Inflammatory macrophage treated with lipopolysaccharide for 4 hours (primary cell): ENCODE measurements at places on chromosomes 12 and 14.
A peak's percentile ranks its signal among the peaks of the same experiment; 100 is the strongest.

GRCh38 chr14:32020882-32021281, 56.2 kb upstream of the ARHGAP5 start:
- DNase-seq = no peak

DNA sequence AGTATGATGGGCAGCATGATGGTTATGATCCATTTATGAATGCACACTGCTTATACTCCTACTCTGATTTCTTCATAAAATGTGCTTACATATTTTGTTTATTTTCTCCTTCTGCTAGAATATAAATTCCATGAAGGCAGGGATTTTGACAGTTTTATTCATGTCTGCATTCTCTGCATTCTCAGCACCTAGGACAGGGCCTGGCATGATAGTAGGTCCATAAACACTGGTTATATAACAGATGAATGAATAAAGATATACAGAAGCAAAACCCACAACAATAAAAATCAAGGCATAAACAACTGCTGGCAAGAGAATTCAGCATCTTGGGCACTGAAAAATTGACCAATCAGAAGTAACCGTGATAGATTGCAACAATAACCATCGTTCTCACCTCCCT, 115.4 kb downstream of the WIF1 start:
- no peak for DNase-seq

- no peak for DNase-seq
Measured at GRCh38 chr14:61130512-61131260, 149.6 kb downstream of the SLC38A6 start.

DNA sequence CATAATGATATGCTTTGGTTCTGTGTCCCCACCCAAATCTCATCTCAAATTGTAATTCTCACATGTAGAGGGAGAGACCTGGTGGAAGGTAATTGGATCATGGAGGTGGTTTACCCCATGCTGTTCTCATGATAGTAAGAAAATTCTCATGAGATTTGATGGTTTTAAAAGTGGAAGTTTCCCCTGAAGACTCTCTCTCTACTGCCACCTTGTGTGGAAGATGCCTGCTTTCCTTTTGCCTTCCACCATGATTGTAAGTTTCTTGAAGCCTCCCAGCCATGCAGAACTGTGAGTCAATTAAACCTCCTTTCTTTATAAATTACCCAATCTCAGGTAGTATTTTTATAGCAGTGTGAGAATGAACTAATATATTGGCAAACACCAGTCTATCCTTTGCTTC, 260.4 kb upstream of the PPFIA2 start:
- DNase-seq = peak; percentile 17

DNA sequence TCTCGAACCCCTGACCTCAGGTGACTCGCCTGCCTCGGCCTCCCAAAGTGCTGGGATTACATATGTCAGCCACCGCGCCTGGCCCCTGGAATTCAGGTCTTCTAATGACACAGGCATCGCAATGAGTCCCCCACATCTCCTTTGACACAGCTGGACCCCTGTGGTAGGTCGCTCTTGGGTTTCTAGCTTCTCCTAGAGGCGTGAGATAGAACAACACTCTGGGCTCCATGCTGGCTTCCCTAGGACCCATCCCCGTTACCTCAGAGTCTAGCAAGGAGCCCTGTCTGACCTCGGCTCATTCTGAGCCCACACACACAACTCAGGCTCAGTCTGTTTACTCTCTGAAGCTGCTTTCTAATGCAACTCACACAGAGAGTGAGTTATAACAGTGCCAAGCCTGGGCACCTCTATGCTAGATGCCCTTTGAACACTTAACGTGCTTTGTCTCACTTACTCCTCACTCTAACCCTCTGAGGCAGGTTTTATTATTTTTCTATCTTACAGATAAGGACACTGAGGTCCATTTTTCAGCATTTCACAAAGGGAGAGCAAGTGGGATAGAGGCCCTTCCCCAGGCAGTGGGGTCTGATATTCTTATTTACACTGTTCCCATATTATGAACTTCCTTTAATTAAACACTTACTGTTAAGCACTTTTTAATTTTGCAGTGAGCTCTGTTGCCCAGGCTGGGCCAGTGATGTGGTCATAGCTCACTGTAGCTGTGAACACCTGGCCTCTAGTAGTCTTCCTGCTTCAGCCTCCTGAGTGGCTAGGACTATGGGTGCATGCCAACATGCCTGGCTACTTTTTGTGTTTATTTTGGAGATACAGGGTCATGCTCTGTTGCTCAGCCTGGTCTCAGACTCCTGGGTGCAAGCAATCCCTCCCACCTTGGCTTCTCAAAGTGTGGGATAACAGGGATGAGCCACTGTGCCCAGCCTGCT, 40.6 kb upstream of the RBM19 start:
- DNase-seq = no peak
